ENCODE measurements at places on chromosomes 1 and 21.

- no peak for DNase-seq
These were observed 223.0 kb downstream of the PBX1 start for GRCh38 chr1:164781972-164782371.

DNA sequence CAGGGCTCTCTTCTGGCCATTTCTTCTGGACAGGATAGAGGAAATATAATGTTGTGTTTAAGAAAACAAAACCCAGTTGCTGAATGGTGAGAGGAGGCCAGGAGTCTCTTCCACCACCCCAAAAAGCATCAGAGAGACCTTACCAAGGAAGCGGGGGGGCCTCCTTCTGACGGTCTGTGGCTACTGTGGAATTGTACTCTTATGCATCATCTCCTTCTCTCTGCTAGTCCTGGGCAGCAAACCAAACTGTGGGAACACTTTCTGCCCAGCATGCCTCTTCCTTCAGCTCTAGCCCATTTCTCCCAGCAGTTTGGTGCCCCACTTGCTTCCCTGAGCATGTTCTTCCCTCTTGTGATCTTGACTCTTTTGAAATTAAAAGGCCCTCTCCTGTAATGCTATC lies 157.7 kb downstream of the HHIPL2 start:
- no peak for DNase-seq

DNA sequence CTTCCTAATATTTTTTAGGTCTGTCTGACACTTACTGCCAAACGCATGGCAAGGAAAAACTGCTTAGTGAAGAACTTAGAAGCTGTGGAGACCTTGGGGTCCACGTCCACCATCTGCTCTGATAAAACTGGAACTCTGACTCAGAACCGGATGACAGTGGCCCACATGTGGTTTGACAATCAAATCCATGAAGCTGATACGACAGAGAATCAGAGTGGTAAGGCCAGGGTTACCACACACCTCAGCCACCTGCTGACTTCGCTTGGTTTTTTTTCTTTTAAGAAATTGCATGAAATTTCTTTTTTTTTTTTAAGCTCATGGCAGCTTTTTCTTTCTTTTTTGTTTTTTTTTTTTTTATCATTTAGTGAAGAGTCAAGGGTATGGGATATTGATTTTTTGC lies 17.2 kb downstream of the ATP1A1 start:
- DNase-seq = no peak

DNA sequence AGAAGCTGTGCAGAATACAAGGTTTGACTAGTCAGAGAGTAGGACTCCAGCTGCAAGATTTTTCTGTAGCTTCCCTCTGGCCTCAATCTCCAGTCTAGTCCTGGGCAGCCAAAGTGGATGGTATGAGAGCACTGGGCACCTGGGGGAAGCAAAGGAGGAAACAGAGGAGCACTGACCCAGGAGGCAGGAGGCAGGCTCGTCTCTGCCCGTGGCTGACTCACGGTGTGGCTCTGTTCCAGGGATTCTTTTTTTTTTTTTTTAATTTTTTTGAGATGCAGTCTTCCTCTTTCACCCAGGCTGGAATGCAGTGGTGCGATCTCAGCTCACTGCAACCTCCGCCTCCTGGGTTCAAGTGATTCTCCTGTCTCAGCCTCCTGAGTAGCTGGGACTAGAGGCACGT lies 4.1 kb upstream of the NPPB start:
- DNase-seq = no peak

DNA sequence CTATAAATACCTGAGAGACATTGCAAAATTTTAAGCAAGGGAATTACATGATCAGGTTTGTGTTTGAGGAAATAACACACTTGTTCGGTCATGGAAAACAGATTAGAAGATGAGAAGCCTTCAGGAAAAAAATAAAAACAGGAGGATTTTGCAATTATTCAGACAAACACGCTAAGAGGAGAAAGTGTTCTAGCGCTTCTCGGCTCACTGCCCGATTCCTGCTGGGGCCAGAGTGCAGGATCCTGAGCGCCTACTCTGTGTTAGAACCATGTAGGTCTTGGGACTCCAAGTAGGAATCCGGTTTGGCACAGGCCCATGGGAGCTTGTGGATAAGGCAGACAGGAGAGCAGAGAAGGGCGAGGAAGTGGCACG lies 8.1 kb upstream of the PRELP start:
- DNase-seq = no peak

GRCh38 chr1:222413991-222414549 lies 133.8 kb downstream of the HHIPL2 start:
- no peak for DNase-seq

- DNase-seq = no peak
These were observed 579.6 kb downstream of the USP25 start for GRCh38 chr21:16309250-16309971.

DNA sequence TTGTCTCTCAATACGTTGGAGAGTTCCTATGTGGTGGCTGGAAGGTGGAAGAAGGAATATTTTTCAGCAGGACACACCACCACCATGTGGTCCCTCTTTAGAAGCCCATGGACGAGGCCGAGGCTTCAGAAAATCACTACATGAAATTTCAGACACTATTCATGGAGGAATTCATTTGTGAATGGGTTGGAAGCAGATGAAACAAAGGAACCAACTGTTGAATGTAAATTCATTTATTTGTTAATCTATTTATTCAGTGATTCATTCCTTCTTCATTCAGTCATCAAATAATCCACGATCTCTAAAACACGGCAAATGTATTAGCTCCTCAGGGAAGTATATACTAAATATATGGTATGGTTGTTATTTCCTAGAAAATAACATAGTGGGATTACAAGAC lies 12.2 kb downstream of the SLC35F3 start:
- no peak for DNase-seq

- no peak for DNase-seq
These were observed 67.2 kb downstream of the SCCPDH start for GRCh38 chr1:246791303-246791918.

GRCh38 chr1:161088587-161089110 lies 709 bp downstream of the NECTIN4 start:
- DNase-seq = peak; percentile 62

GRCh38 chr1:156276532-156276931 lies 6.1 kb downstream of the SMG5 start:
- peak; percentile 43 for DNase-seq

DNA sequence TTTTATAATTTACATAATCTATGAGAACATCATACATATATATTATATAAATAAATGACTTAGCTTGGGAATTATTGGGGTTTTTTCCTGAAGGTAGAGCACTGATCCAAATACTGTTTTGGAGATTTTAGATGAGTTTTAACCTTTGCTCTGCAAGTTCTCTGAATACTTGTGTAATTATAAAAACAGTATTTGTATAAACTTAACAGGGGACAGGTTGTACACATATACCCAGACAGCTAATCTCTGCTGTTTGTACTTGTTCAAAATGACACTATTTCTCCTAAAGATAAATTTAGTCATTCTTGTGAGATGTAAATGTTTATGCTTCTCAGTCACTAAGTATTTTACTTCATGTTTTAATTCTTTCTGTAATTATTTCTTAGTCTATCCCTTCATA lies 8.7 kb downstream of the AGL start:
- DNase-seq = no peak

- DNase-seq = no peak
These were observed 162.1 kb downstream of the GLUL start for GRCh38 chr1:182229451-182229850.

DNA sequence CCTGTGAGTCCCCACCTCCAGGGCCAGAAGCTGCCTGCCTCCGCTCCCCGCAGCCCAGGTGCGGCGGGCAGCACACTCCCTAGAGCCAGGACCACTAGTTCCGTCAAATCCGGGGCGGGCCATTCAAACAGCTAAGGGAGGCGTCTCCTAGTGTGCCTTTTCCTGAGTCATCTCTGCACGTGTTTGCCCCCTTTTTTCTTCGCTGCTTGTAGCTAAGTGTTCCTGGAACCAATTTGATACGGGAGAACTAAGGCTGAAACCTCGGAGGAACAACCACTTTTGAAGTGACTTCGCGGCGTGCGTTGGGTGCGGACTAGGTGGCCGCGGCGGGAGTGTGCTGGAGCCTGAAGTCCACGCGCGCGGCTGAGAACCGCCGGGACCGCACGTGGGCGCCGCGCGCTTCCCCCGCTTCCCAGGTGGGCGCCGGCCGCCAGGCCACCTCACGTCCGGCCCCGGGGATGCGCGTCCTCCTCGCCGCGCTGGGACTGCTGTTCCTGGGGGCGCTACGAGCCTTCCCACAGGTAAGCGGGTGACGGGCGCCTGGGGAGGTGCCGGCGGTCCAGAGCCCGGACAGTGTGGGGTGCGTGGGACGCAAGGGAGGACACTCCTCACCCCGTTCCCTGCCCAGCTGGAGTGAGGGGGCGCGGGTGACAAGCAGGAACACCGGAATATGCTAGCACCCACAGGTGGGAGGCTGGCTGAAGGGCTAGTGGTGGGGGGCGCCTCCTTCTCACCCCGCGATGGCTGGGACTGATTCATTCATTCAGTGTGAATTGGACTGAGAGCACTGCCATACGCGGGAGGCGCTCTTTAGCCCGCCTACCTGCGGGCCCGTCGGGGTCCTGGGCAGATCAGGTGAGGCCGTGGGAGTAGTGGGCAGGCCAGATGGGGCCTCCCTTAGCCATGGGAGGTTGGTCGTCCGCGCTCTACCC lies at the start of gene TNFRSF8:
TNFRSF8 (plus strand) TSS at position 163 of the 932 bp plus-strand sequence; CDS start at position 459, 296 bp downstream.
- DNase-seq = no peak

DNA sequence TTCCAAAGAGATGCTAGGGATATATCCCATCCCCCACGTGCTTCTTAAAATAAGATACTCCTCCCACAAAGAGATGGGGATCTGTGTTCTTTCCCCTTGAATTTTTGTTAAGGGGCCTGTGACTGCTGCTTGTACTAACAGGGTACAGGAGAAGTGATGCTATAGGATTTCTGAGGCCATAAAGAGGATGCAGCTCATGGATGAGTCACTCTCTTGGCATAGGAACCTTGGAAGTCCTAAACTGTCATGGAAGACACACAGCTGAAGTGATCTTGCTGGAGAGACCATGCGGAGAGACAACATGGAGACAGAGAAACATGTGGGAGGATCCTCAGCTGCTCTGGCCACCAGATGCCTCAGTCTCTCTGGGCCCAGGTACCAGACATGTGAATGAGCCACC lies 157.2 kb downstream of the S1PR1 start:
- no peak for DNase-seq

DNA sequence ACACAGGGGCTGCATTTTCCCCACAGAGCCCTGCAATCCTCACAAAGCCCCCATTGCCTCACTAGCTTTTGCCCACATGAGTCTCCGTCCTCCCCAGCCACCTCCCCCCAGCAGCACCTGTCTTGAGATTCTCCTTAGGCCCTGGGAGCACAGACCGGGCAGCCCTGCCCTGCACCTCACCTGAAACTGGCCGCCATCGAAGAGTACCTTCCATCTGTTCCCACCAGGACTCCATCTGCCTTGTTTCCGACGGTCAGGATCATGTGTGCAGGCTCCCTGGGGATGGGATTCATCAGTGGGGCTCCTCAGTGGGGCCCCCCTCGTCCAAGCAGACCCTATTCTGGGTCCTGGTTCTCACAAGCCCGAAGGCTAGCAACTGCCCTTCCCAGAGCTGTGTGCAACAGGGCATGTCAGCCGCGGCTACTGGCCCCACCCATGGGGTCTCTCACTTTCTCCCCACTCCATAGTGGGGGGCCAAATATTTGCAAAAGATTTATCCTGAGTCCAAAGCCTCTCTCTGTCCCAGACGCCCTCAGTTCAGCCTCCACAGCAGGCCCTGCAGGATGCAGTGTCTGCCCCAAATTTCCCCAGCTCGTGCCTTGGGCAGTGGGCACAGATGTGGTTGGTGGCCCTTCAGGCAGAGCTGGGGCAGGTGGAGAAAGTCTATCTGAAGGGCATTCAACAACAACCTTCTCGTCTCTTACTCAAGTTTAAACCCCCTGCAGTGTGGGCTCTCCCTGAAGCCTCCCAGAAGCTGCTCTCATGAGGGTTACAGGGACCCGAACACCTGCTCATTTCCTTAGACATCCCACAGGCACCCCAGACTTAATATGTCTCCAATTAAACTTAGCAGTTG lies 4.8 kb downstream of the PDZK1IP1 start:
- DNase-seq = no peak
